Hematopoietic multipotent progenitor cell treated with erythropoietin and hydrocortisone succinate and interleukin-3 and kit ligand, for 15 days (in vitro differentiated cells): ENCODE measurements at places on chromosomes 12 and 14.

DNA sequence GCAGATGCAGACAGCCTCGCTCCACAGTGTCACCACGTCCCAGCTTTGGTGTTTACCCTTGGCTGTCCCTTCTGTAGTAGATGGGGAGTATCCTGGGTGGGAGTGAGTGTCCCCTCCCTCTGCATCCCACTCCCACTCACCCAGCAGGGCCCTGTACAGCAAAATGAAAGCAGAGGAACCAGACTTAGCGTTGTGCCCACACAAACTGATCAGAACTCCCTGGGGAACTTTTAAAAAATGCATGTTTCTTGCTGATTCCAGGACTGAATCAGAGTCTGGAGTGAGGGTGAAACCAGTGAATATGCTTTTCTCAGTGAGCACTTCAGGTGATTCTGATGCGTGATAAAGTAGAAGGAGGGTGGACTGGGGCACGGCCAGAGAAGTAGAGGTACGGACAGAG, 2.9 kb downstream of the ACVRL1 start:
- no peak for DNase-seq

GRCh38 chr12:57615637-57616036, 4.4 kb downstream of the ARHGEF25 start:
- no peak for DNase-seq

DNA sequence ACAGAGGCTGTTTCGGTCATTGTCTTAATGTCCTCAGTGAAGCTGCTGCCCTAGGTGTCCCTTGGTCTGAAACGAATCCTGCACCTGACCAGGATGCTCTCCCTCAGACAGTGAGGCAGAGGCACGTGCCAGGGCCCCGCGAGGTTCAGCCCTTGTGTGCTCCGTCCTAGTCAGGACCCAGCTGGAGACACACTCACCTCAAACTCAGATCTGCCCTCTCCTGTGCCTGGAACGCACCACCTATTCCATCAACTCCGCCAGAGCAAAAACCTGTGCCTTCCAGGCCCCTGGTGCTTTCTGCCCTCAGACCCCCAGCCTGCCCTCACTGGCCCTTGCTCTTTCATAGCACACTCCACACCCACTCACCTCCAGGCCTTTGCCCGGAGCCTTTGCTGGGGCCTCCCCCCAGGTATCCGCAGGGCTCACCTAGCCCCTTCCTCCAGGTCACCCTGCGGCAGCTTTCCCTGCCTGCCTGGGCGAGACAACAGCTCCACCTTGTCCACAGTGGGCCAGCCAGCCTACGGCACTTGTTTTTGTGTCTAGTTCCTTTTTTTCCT, 150.6 kb downstream of the BCL11B start:
- DNase-seq, result no peak

DNA sequence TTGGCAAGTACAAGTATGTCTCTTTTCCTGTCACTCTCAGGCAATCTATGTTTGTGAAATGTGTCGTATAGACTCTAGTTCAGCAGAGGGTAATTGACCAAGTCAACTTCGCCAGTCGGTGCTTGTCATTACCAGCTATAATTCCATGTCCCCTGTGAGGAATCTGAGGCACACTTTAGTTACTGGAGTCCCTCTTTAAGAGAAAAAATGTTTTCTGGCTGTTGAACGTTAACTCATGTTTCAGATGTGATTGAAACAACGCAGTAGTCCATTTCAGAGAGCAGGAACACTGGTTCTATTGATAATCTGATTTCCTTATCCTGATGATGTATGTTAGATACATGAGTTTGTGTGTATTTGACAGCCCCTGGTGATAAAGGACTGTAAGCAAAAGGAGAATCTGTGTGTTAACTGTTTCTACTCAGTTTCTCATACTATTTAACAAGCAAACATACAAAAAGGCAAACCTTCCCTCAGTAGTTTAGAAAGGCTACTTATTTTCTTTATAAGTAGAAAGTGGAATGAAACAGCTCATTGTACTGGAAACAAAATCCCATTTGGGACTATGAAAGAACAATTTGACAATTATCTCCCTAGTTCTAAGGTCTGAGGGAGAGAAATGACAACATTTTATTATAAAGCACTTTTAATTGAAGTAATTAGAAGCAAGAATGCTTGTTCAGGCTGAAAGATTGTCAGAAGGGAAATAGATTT, 161.1 kb upstream of the TRHDE start:
- no peak for DNase-seq

- DNase-seq, result no peak
These were observed 29.3 kb downstream of the NELL2 start for GRCh38 chr12:44846826-44847225.

- no peak for DNase-seq
These were observed 53.7 kb upstream of the GNPNAT1 start for GRCh38 chr14:52845081-52845480.

- no peak for DNase-seq
These were observed 51.6 kb upstream of the VRK1 start for GRCh38 chr14:96745500-96746051.

DNA sequence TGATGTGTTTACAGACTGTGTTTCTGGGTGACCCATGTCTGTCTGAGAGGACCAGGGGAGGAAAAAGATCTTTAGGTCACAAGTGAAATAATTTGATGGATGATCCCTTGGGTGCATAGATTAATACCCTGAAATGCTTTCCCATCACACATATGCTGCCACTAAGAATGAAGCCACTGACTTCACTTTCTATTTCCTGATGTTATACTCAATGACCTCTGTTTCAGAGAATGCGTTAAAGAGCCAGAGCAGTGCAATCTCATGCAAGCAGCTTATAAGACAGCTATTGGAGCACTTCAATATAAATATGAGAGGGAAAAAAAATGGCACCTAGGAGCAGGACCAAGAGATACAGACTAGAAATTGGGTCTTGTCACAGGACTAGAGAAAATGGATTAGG, 133.7 kb downstream of the KLHL28 start:
- DNase-seq, result no peak

GRCh38 chr12:83052890-83053541, 366.3 kb downstream of the TMTC2 start:
- DNase-seq, result no peak

- no peak for DNase-seq
These were observed 36.1 kb downstream of the ZFC3H1 start for GRCh38 chr12:71627438-71628002.

GRCh38 chr14:104596451-104596918, 8.1 kb downstream of the TMEM179 start:
- no peak for DNase-seq

GRCh38 chr14:103372552-103373304, 12.5 kb upstream of the MARK3 start:
- peak; percentile 54 for DNase-seq

DNA sequence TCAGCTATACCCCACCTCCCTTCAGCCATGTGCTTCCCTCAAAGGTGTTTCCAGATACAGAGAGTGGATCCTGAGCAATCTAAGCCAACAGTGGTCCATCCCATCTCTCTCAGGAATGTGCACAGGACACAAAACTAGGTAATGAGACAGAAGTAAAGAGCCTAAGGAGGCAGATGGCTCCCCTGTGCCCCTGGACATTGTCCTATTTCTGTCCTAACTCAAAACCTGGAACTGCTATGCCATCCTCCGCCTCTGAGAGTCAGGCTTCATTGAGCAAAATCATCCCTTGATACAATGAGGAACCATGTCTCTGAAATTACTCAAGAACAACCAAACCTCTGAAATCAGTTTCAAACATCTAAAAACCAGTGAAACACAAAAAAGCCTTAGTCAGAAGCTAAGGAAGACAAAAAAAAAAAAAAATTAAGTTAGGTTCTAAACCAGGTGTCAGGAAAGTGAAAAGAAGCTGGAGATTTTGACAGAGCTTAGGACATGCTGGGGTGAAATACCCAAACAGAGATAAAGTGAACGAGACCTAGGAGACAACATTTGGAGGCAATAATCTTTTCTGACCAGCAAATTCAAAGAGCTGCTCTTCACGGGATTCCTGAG, 200.3 kb upstream of the PLEKHG7 start:
- DNase-seq, result no peak

GRCh38 chr12:131882804-131883520, 11.5 kb upstream of the ULK1 start:
- DNase-seq, result no peak

GRCh38 chr14:83470959-83471695, 1937.5 kb upstream of the SEL1L start:
- DNase-seq, result no peak

DNA sequence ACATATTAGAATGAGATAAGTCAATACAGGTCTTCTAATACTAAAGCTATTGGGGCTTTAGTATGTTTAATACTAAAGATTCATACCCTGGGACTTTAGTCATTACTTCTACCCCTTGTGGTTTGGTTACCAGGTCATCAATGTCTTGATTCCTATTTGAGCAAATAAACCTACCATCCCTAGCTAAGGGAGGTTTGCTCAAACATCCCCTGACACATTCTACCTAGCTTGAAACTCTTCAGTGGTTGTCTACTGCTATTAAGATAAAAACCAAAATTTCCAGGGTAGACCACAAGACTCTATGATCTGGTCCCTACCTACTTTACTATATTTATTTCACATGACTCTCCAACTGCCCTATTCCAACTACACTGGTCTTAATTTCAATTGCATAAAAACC, 7.3 kb upstream of the C2CD5 start:
- DNase-seq, result no peak

GRCh38 chr14:76346391-76347160, 29.4 kb upstream of the ESRRB start:
- no peak for DNase-seq

- DNase-seq, result no peak
These were observed 16.9 kb downstream of the LTBP2 start for GRCh38 chr14:74595006-74595735.

DNA sequence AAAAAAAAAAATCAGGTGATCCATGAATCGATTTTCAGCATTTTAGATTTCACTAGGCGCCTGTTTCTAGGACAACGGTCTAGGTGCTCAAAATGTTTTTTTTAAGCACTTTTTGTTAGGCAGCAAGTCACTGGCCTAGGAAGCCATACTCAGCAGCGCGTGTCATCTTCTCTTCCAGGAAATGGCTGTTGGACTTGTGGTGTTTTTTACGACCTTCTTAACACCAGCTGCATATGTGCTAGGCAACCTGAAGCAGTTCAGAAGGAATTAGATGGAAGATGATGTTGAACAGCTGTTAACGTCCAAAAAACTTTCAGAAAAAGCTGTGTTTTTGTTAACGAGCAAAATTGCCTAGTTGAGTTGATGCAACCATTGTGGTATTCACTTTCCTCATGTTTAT, 868 bp downstream of the COX8C start:
- DNase-seq, result no peak

GRCh38 chr14:32508281-32508680, 179.2 kb downstream of the AKAP6 start:
- no peak for DNase-seq

- no peak for DNase-seq
These were observed 98.8 kb downstream of the DICER1 start for GRCh38 chr14:95058491-95058890.
